Muscle of back (tissue), 13 donors: ENCODE measurements at places on chromosomes 3 and 15. TPM values are rescaled to one million over a fixed set of nuclear protein-coding genes. Genes with fewer than 3 reads are reported as not detected.

KIF15 gene
- 21.7 TPM for polyA plus RNA-seq

SPINT1 gene
- 0.93 TPM for polyA plus RNA-seq

CYP19A1 gene
- 1.8 TPM for polyA plus RNA-seq

CIP2A gene
- polyA plus RNA-seq, result 9.0 TPM

FES gene
- 14.4 TPM for polyA plus RNA-seq

ZNF860 gene
- polyA plus RNA-seq, result 0.75 TPM

NDN gene
- 152 TPM for polyA plus RNA-seq

AGTR1 gene
- polyA plus RNA-seq, result 25.5 TPM

MYO5A gene
- 11.1 TPM for polyA plus RNA-seq

SPINK8 gene
- not detected for polyA plus RNA-seq

XCR1 gene
- polyA plus RNA-seq, result 0.34 TPM

SLTM gene
- 56.8 TPM for polyA plus RNA-seq

GOLGA8M gene
- polyA plus RNA-seq, result 1.0 TPM

ABCC5 gene
- 17.1 TPM for polyA plus RNA-seq

DHX30 gene
- 41.1 TPM for polyA plus RNA-seq

NEO1 gene
- 45.1 TPM for polyA plus RNA-seq

SH3GL3 gene
- polyA plus RNA-seq, result 11.1 TPM

TGM4 gene
- polyA plus RNA-seq, result not detected

GOLGA8J gene
- polyA plus RNA-seq, result 1.2 TPM

TMEM108 gene
- polyA plus RNA-seq, result 17.1 TPM

LMAN1L gene
- polyA plus RNA-seq, result 0.20 TPM

TMEM42 gene
- polyA plus RNA-seq, result 11.4 TPM

LRRN1 gene
- polyA plus RNA-seq, result 72.9 TPM

MITF gene
- 4.7 TPM for polyA plus RNA-seq

TMEM40 gene
- polyA plus RNA-seq, result 18.4 TPM

EEF1AKMT4 gene
- polyA plus RNA-seq, result 1.6 TPM

ZIC4 gene
- polyA plus RNA-seq, result 4.9 TPM

MAP2K5 gene
- 19.5 TPM for polyA plus RNA-seq

CELSR3 gene
- polyA plus RNA-seq, result 0.65 TPM

SPRED1 gene
- polyA plus RNA-seq, result 28.0 TPM

CPN2 gene
- not detected for polyA plus RNA-seq

TRIM42 gene
- not detected for polyA plus RNA-seq

SCG5 gene
- 16.6 TPM for polyA plus RNA-seq

TNFSF10 gene
- 7.5 TPM for polyA plus RNA-seq

PRR20G gene
- polyA plus RNA-seq, result not detected

FYCO1 gene
- polyA plus RNA-seq, result 27.3 TPM

IP6K1 gene
- polyA plus RNA-seq, result 23.7 TPM

TTLL13 gene
- polyA plus RNA-seq, result 0.10 TPM

CYP1A2 gene
- 0.07 TPM for polyA plus RNA-seq

IREB2 gene
- 54.0 TPM for polyA plus RNA-seq

SCAANT1 gene
- not detected for polyA plus RNA-seq

PP2D1 gene
- polyA plus RNA-seq, result 0.12 TPM
